ENCODE measurements at places on chromosomes 7 and 10.

GRCh38 chr7:111986601-111987000, 219.6 kb downstream of the DOCK4 start:
- DNase-seq = no peak

DNA sequence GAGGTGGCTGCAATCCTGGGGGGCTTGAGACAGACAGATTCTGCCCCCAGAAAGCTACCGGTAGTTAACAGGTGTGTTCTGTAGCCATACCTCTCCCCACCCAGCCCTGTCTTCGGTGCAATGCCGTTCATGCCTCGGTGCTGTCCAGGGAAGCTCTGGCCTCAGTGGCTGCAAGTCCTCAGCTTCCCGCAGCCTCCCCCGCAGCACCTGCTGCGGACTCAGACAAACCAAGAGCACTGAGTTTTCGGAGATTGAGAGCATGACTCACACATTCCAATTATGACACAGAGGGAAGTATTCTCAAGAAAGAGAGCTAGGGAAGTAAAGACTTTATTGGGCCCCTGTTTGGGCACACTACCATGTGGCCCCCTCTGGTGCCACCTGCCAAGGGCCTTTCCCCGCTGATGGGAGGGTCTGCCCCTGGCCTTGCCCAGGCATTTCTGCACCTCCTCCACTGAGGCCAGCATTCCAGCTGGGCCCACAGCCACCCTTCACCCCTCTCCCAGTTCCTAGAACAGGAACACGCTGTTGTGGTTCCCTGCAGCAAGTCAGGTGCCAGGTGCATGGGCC, 30.2 kb upstream of the EZH2 start:
- DNase-seq = no peak

DNA sequence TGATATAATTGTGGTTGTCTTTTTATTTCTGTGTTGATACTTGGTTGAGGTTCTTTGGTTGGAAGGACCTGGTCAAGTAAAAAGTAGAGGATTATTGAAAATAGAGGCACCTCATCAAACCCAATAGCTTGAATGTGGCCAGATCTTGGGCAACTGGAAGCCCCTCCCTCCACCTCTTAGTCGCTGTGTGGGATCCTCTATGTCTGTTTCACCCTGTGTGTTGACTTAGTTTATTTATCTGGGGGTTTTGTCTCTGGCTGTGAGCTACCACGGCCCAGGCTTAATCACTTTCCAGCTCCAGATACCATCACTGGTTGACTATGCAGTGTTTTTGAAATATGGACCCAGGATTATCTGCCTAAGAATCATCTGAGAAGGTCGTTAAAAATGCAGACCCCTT, 58.3 kb downstream of the AP3M1 start:
- no peak for DNase-seq

GRCh38 chr7:48084727-48085432, 4.2 kb upstream of the UPP1 start:
- no peak for DNase-seq

GRCh38 chr7:1598286-1598685, 28.5 kb upstream of the PSMG3 start:
- no peak for DNase-seq

GRCh38 chr10:128210215-128211063, 84.2 kb upstream of the MKI67 start:
- DNase-seq = no peak

DNA sequence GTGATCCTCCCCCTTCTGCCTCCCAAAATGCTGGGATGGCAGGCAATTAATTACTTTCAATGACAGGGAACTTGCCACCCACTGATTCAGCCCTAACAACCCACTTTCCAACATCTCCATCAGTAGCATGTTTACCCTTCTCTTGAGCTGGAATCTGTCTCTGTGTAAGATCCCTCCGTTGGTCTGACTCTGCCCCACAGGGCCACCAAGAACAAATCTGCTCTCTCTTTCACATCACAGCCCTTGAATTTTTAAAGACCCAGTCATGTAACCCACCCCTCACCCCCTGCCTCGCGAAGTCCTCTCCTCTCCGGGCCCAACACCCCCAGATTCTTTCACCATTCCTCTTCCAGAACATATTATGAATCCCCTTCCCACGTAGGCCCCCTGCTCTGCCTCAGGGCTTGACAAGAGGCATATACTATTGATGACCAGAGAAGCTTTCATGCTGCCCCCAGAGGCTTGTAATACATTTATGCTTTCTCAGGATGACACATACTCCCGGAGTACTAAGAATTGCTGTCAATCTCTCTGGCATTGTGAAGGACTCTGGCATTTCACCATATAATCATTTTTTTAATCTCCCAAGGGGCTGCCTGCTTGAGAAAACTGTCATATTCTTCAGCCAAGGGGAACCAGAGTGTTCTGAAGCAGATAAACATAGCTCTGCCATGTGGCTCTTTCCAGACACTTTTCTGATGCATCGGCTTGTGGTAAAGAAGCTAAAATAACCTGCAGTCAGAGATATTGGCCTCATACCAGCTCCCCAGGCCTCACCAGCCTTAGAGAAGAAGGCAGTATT, 179.2 kb upstream of the AUTS2 start:
- no peak for DNase-seq

DNA sequence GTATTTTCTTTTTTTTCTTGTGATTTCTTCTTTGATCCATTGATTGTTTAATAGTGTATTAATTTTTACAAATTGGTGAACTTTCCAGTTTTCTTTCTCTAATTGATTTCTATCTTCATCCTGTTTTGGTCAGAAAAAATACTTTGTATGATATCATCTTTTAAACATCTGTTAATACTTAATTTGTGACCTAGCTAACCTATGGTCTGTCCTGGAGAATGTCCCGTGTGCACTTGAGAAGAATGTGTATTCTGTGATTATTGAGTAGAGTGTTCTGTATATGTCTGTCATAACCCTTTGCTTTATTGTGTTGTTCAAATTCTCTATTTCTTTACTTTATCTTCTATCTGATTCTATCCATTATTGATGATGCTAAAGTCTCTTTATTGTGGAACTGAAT, 65.8 kb upstream of the ZEB1 start:
- no peak for DNase-seq

DNA sequence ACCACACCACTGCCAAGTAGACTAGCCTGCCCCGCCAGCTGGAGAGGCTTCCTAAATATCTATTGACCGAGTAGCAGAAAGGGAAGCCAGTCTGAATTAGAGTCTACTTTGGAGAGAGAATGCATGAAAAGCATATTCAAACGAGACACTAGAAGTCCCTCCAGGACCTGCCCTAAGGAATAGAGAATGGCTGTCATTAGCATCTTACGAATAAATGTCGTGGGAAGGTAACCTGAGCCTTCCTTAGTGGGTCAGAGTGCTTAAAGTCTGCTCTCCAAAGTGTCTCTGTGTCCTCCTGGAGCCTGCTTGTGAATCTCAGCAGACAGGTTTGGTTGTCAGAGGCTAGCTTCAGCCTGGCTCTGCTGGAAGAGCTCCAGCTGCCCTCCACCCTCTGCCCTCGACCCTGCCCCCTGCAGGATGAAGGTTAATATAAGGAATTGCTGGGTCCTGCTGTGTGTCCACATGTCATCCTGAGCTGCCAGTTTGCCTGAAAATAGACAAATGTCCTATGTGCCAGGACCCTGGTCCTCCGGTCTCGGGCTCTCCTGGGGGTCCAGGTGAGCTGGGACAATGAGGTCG, 33.4 kb downstream of the FAM241B start:
- no peak for DNase-seq

DNA sequence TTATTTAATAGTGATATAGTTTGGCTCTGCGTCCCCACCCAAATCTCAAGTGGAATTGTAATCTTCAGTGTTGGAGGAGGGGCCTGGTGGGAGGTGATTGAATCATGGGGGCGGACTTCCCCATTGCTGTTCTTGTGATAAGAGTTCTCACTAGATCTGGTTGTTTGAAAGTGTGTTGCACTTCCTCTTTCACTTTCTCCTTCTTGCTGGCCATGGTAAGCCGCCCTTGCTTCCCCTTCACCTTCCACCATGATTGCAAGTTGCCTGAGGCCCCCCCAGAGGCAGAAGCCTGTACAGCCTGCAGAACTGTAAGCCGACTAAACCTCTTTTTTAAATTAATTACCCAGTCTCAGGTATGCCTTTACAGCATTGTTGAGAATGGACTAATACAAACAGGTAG, 101.4 kb downstream of the MTPAP start:
- DNase-seq = no peak

- DNase-seq = no peak
Measured at GRCh38 chr10:1294748-1295147, 238.6 kb downstream of the WDR37 start.

- no peak for DNase-seq
Measured at GRCh38 chr10:72334825-72335393, 19.8 kb downstream of the DNAJB12 start.

GRCh38 chr10:124898471-124898870, 43.5 kb upstream of the ZRANB1 start:
- no peak for DNase-seq

GRCh38 chr10:29189256-29189655, 99.6 kb upstream of the LYZL1 start:
- DNase-seq = no peak

GRCh38 chr7:45331563-45331962, 174.0 kb downstream of the RAMP3 start:
- no peak for DNase-seq

DNA sequence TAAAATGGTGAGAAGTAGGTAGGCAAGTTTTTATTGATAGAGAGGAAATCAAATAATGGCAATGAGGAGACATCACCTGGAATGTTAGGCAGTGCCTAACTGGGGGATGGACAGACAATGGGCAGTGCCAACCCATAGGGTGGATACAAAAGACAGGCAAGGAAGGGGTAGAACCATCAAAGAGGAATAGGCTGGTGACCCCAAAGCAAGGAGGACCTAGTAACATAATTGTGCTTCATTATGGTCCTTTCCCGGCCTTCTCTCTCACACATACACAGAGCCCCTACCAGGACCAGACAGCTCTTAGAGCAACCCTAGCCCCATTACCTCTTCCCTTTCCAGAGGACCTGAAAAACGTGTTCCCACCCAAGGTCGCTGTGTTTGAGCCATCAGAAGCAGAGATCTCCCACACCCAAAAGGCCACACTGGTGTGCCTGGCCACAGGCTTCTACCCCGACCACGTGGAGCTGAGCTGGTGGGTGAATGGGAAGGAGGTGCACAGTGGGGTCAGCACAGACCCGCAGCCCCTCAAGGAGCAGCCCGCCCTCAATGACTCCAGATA, 30.0 kb downstream of the PRSS2 start:
- no peak for DNase-seq

Measured in NCI-H774 (cell line).